Osteoblast (primary cell): ENCODE measurements at places on chromosomes 12 and 14. TPM values are rescaled to one million over a fixed set of nuclear protein-coding genes. Genes with fewer than 3 reads are reported as not detected.

DNA sequence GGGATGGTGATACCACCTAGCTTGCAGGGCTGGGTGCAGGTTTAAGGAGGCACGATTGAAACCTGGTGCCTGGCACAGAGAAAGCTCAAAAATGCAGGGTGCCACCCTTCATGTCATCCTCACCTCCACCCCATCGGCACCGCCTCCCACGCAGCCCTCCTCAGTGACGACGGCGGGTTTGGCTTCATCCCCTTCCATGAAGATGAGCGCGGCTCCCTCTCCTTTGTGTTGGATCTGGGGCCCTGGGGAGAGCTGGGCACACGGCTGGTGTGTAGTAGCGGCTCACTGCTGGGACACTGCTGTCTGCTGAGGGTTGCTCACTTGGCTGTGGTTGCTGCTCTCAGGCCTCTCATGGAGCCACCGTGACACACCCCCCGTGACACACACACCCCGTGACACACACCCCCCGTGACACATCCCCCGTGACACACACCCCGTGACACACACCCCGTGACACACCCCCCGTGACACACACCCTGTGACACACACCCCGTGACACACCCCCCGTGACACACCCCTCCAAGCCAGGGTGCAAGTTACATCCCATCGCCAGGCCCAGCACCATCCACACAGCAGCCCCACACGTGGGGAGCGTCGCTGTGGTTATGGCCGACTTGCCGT, 42.9 kb upstream of the FZD10 start:
- DNase-seq = no peak

SDR39U1 gene
- total RNA-seq = 11.6 and 13.0 TPM in 2 replicates

IGFBP6 gene
- 431 and 577 TPM in 2 replicates for total RNA-seq

DNA sequence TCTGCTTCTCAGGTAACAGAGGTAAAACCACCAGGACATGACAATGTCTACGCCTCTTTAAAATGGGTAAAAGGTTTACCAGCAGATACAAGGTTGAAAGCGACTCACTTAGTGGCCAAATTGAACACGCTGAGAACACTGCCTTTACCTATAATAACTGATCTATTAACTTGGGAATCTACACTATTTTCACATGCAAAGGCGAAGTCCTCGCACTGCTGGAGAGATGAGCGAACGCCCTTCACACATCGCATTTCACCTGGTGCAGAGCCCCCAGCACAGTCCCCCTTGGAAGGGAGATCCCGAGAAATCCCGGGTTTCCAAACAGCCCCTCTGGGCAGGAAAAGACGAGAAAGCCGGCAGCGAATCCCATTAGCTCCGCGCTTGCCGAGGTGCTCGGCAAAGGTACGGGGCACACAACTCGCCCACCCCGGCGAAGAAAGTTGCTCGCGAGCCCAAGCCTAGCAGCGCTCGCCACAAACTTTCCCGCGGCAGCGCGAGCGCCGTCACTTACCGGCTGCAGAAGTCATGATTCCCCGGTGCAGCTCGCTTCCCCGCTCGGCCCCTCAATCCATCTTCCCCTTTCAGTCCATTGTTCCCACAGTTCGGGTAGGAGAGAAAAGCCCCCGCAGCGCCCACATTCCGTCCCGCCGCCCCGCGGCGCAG, 423 bp downstream of the FGD6 start:
- no peak for DNase-seq

DNA sequence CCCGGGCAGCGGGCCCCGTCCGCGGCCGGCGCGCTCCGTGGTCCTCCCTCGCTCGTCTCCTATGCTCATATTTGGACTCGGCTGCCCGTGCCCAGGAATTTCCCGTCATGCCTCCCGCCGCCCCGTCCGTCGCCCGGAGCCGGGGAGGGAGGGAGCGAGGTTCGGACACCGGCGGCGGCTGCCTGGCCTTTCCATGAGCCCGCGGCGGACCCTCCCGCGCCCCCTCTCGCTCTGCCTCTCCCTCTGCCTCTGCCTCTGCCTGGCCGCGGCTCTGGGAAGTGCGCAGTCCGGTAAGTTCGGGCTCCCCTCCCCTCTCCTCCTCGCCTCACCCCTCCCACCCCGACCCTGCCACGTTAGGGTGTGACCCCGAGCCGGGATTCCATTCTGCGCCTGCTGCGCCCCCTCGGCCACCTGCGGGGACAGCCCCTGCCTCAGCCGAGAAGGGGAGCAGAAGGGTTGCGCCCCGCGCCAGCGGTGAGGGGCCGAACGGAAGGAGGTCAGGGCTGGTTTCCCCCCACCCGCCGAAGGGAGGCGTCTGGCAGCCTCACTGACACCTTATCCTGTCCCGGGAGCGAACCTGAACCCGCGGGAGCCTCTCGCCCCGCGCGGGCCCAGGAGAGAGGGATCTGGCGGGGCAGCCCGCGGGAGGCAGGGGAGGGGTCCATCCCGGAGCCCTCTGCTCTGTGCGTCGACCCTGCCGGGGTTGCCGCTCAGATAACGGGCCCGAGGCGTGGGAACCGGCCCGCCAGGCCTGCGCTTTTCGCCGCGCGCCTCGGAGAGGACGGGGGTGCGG, at the start of gene MSRB3:
TSS of gene MSRB3 (plus strand) at position 108 of the 793 bp plus-strand sequence. CDS start 29,897 bp downstream, outside the sequence.
- DNase-seq = peak; percentile 98

DNA sequence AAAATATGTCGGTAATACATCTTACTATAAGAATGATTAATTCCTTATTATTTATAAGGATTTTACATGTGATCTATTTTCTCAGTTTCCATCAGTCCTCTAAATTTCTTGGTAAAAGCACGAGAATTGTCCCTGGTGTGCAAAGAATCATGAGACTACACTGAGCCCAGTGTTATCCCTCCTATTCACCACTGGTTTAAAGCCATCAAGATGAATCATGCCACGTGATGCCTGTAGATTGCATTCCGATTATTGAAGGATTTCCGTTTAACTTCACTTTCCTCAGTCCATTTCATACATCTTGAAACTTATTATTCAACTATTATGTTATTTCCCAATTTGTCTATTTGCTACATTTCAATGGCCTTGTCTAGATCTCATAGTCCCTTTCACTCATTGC, 601.9 kb downstream of the GALC start:
- DNase-seq = no peak

- DNase-seq = peak; percentile 81
Measured at GRCh38 chr12:131202592-131203378, 249.1 kb downstream of the ADGRD1 start.

SOAT2 gene
- total RNA-seq = not detected in 2 replicates

FBLN5 gene
- 22.1 and 27.7 TPM in 2 replicates for total RNA-seq

SLC35F4 gene
- not detected in 2 replicates for total RNA-seq

MAP3K9 gene
- under 0.01 TPM in 2 replicates for total RNA-seq

GRCh38 chr14:85686908-85687307, 157.0 kb downstream of the FLRT2 start:
- DNase-seq = no peak

DNA sequence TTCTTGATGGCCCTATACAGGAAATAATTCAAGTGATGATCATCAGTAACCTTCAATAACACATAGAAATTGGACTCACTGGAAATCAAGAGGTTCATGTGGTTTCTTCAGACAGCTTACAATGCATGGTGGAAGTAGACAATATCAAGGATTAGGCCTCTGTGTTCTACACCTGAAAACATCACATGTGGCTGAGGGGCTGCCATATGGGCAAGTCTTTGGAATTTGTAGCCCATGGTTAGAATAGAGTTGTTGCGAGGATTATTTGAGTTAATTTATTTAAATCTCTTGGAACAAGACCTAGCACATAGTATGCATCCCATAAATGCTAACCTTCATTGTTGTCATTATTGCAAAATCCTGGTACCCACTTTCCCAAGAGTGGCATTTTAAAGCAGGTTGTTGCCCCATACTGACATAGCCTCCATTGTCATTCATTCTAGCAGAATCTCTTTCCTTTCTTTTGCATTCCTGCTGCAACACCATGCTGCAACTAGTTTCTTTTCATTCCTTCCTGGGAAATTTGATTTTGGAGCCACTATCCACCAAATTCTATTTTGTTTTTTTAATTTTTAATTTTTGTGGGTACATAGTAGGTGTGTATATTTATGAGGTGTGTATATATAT, 352.7 kb upstream of the NAV3 start:
- no peak for DNase-seq

GRCh38 chr12:88658009-88658408, 77.7 kb upstream of the KITLG start:
- no peak for DNase-seq

DNA sequence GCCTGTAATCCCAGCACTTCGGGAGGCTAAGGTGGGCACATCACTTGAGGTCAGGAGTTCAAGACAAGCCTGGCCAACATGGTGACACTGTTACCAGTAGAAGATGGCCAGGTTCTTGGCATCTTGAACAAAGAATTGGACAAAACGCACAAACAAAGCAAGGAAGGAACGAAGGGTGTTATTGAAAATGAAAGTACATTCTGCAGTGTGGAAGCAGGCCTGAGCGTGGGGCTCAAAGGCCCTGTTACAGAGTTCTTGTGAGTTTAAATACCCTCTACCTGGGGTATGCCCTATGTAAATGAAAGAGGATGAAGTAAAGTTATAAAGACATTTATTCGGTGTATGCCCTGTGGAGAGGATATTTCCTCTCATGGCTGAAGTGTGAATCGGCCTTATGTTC, 20.8 kb upstream of the CDK17 start:
- DNase-seq = no peak
